Epithelial cell of esophagus (primary cell): ENCODE measurements at places on chromosomes 5 and 9.

- DNase-seq: peak; percentile 43
Measured at GRCh38 chr9:137077010-137077747, at the start of gene UAP1L1. TSS of gene UAP1L1 (plus strand) at chr9:137077517. CDS start at chr9:137077533, 16 bp downstream.

GRCh38 chr5:35608881-35609779 is 8.5 kb upstream of the SPEF2 start:
- DNase-seq: peak; percentile 16

DNA sequence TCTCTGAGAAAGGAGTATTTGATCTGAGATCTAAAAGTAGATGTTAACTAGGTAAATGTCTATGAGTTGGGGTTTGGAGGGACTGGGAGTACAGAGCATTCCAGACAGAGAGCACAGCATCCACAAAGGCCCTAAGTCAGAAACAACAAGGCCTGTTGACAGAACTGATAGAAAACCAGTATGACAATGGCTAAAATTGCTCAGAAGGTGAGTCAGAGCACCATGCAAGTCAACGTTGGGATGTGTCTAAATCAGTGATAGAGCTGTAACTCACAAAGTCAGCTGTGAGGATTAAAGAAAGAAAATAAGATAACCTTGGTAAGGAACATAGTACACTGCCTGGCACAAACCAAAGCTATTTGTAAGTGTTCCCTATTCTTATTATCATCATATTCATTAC is 124.0 kb downstream of the CETN3 start:
- DNase-seq: peak; percentile 68

DNA sequence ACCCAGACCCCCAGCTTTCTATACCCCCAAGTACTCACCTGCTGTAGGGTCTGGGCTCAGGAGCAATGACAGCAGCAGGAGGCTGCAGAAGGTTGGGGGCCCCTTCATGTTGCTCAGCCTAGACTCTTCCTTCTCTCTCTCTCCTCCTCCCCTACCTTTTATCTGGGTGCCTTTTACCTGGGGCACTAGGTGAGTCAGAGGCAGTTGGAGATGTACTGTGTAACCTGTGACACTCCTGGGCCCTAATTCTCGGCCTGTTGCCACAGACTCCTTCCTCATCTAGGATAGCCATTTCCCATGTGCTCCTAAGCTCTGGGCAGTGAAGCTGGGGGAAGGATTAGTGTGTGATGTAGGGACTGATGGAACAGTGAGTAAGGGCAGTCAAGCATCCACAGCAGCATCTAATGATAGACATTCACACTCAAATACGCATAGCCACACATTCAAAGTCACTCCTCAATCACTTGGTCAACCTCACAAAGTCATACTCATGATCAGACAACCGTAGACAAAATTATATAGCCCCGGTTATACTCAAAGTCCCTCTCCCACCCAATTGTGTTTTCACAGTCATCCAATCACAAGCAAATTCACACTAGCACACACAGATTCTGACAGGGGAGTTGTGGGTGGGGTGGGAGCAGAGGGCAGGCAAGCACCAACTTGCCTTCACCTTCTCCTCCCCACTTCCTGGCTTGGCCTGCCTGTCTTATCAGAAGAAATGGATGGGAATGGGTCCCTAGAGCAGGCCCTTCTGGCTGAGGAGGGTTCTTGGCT is at the start of gene CCL27:
CCL27 (minus strand) TSS at position 132 of the 777 bp plus-strand sequence; CDS start at position 108, 24 bp downstream.
- peak; percentile 65 for DNase-seq

DNA sequence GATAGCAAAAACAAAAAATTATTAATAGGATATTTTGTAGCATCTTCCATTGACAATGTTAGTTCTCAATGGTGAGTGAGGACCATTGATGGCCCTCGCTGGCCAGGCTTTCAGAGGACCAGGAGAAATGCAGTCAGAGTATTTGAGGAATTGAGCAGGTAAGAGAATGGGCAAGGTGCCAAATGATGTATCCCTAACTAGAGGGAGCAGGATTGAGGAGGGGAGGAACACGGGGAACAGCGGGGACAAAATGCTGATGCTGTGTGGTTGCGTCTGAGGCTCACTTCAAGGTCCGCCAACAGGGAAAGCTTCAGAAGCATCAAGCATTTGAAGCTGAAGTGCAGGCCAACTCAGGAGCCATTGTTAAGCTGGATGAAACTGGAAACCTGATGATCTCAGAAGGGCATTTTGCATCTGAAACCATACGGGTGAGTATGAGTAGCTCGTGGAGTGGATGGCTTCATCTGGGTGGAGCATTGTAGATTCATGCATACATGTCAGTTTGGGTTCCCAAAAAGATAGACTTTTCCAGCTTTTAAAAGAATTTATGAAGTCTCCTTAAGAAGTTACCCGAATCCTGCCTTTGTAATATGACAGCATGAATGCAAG is 16.2 kb downstream of the SPTAN1 start:
- peak; percentile 41 for DNase-seq

DNA sequence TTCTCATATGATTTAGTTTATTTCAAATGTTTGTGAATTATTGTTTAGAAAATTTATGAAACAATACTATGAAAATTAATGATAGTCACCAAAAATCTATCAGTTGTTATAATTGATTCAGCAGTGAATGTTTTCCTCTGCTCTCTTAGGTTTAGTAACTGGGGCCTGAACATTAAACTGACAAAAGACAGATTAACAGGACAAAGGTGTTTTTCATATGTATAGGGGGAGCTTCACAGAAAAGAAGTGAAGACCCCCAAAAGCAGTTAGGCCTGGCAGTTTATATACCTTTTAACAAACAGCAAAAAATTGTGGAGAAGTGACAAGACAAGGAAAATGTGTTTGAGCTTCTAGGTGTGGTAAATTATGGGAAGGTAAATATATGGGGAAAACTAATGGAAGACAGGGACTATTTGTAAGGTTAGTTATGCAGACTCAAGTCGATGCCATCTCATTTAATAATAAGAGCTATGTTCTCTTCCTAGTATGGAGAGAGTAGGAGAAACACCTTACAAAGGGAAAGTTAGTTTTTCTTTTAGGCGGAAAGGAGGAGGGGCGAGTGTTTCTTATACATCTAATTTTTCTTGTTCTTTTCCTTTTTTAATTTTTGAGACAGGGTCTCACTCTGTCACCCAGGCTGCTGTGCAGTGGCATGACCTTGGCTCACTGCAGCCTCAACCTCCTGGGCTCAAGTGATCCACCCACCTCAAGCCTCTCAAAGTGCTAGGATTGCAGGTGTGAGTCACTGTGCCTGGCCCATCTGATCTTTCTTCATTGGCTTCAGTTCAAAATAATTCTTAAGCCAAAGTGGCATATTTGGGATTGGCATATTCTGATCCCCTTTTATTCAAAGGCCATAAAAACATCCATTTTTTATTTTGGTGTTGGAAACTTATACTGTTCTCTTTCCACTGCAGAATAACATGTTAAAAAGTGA is 77.8 kb downstream of the C9orf153 start:
- DNase-seq: peak; percentile 58

- no peak for DNase-seq
Measured at GRCh38 chr9:8560560-8561525, 761.3 kb upstream of the DMAC1 start.

DNA sequence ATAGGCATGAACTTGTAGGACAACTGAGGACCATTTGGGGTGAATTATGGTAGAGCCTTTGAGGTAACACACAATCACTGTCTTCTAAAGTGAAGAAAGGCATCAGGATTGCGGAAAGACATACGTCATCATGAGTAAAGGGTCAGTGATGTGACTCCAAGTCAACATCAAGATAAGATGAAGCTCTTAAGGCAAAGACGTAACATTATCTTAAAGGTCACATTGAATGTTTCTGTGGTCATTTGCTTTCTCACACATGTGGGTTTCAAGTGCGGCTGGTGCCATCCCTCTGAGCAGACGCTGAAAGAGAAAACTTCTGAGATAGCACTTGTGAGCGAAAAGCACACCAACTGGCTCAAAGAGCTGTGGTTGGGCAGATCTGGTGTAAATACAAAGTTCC is 63.3 kb upstream of the GRAMD2B start:
- no peak for DNase-seq

DNA sequence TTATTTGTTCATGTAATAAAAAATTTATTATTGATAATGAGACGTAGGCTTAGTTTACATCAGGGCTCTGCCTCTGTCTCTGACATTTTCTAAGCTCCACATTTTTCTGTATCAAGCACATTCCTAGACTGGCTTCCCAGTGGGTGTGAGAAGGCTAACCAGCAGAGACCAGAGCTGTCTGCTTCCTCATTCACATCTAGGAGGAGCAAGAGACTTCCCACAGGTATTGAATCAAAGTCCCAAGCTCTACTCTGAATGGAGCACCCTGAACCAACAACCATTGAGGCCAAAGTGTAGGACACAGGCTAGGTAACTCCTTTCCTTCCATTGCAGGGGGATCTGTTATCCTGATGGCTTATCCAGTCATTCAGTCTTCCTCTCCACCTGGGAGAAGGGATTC is 72.4 kb downstream of the PARP8 start:
- DNase-seq: no peak

DNA sequence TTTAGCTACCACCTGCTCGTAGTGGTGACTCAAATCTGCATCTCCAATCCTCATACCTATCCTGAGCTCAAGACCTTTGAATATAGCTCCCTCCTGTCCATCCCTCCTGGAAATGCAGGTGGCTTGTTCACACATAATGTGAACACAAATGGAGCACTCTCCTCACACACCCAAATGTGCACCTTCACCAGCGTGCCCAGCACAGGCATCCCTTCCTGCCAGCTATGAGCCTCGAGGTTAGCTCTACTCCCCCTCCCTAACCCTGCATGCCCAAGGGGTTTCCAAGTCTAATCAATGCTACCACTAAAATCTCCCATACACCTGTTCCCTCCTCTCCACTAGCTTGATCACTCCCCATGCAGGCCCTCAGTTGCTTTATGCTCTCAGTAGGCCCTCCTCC is 2.2 kb upstream of the TGFBI start:
- no peak for DNase-seq

DNA sequence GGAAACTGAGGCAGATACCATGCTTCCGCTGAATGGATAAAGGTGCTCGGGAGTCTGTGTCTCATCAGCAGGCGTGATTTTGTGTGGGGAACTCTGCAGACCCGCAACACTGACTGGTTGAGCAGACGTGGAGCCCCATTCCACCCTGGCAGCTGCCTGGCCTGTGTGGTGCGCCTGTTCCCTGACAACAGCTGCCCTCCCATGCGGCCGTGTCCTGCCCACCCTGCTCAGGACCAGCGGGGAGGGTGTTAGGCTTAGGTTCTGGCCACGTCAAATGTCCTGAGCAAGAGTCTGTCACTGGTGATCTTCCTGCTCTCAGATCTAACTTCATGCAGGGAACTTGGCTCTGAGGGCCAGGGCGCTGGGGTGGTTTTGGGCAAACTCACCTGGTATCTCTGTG is 417.7 kb upstream of the IRX4 start:
- DNase-seq: no peak

DNA sequence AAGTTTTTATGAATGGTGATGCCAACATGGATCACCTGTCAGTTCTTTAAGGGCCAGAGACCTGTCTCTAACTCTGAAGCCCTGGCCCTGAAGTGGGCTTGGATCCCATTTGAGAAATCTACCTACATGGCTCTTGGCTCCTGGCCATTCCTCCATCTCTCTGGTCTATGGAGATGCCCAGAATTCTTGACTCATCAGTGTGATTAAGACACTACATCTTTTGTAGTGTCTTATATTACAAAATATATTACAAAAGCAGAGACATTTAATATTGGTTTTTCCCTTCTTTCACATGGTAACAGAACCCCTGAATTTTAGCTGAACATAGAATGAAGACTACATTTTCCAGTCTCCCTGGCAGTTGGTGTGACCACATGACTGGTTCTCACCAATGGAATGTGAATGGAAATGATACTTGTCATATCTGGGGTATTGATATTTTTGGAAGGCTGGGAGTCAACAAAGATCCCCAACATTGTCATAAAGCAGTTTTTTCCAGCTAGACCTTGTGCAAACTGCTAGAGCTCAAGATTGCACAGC is 198.3 kb downstream of the SREK1 start:
- no peak for DNase-seq

- no peak for DNase-seq
Measured at GRCh38 chr5:126464016-126464415, 40.8 kb downstream of the GRAMD2B start.

- DNase-seq: no peak
Measured at GRCh38 chr5:1647580-1647979, 123.8 kb upstream of the LPCAT1 start.

DNA sequence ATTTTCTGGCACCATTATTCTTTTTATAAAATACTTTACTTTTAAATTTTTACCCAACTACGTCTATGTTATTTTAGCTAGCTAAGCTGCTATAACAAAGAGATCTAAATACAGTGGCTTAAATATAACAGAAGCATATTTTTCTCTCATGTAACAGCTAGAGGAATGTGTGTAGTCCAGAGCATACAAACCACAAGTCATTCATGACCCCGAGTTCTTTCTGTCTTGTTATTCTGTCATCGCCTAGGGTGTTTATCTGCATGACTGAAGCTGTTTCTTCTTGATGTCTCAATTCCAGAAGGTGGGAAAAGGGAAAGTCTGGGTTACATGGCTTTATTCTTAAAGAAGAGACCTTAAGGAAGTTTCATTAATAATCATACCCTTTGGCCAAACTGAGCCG is 136.9 kb upstream of the RFX3 start:
- DNase-seq: no peak

DNA sequence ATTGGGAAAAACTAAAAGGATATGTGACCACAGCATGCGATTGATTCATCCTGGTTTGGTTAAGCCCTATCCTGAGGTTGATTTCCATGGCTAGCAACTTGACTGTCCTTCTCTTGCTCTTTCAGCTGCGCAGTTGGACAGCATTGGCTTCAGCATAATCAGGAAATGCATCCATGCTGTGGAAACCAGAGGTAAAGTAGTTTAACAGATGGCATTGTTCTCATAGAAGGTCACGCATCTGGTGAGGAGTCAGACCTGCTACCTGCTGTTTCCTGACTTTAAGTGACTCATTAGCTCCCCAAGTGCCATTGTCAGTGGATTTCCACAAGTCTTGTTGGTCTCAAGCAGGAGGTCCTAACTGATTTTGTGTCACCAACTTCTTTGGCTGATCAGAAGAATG is 266.9 kb downstream of the ARHGAP26 start:
- peak; percentile 72 for DNase-seq

- DNase-seq: peak; percentile 28
Measured at GRCh38 chr9:86918556-86918955, 28.8 kb downstream of the GAS1 start.

- DNase-seq: no peak
Measured at GRCh38 chr9:37236822-37237221, 116.4 kb downstream of the ZCCHC7 start.

DNA sequence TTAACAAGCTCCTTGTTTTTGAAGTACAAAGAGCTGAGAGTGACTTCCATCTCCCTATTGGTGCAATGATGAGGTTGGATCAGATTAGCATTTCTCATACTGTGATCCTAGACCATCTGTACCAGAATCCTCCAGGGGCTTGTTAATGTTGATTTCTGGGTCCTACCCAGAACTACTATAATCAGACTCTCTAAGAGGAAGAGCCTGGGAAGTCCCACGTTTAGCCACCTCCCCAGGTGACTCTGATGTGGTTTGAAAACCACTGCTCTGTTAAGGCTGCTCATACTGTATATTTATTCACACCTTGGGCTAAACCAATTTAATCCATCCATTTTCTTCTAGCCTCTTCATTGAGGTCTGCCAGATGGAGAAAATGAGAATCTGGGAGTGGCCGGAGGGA is 49.6 kb upstream of the SMIM32 start:
- no peak for DNase-seq
